ENCODE measurements at places on chromosomes 4 and X. TPM values are rescaled to one million over a fixed set of nuclear protein-coding genes. Genes with fewer than 3 reads are reported as not detected.

DNA sequence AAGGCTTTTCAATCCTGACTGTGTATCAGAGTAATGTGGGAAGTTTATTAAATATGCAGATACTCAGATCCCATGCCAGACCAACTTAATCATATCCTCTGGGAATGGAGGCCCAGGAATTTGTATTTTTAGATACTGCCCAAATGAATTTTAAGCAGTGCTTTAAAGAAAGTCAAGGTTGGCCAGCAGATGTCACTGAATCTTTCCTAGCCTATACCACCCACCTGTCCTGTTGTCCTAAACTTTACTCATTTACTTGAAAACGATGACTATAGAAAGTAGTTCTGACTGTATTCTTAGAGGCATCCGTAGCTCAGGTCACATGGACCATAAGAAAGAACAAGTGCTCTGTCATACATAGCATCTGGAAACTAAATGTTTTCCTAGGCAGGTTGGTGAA is 79.9 kb downstream of the AMOT start:
- DNase-seq = no peak

The PRKG2 gene
- total RNA-seq = 4.7 TPM

DNA sequence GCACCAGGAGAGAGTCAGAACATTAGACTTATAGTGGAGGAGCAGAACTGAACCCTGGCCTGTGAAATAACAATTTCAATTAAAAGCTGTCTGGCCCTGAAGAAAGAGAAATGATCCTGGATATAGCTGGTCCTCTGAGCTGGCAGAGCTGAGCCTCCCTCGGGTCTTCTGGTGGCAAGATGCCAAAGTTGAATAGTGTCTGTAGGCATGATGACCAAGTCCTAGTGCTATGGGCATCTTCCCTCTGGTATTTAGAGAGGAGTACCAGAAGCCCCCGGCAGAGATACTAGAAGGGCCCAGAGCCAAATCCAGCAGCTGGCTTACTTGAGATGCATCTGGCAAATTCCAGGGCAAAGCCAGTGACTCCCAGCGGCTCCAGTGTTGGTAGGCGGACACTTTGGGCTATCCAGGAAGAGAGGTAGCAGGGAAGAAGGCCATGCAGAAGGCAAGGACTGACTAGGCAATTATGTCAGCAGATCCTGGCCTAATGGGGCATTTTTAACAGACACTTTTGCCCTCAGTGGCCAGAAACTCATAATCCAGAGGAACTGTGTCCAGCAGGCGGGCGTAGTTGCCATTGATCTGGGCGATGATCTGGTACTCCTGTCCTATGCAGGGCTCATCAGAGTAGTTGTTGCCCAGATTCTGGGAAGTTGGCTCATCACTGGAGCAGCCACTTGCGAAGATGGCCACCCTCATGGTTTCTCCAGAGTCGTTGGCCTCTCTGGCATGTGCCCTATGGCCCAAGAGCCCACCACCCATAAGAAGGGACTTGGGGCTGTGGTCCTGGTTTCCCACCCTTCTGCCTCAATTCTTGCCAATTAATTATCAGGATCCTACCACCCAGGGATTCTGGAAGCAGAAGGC is 17.9 kb downstream of the VSIG4 start:
- no peak for DNase-seq

GRCh38 chr4:37993806-37994205 is 33.6 kb downstream of the PTTG2 start:
- DNase-seq = no peak

- no peak for DNase-seq
These were observed 36.9 kb downstream of the PGRMC1 start for GRCh38 chrX:119272882-119273419.

DNA sequence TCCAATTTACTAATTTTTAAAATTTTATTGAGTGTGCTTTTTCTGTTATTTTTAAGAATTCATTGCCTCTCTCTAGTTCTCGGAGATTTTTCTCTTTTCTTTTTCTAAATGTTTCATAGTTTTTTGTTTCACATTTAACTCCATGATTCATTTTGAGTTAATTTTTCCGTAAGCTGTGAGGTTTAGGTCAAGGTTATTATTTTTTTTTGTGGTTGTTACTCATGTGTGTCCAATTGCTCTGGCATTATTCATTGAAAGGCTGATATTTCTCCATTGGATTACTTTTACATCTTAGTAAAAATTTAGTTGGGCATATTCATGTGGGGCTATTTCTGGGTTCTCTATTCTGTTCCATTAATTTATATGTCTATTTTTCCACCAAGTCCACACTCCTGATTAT is 220.8 kb downstream of the MID1IP1 start:
- DNase-seq = no peak

DNA sequence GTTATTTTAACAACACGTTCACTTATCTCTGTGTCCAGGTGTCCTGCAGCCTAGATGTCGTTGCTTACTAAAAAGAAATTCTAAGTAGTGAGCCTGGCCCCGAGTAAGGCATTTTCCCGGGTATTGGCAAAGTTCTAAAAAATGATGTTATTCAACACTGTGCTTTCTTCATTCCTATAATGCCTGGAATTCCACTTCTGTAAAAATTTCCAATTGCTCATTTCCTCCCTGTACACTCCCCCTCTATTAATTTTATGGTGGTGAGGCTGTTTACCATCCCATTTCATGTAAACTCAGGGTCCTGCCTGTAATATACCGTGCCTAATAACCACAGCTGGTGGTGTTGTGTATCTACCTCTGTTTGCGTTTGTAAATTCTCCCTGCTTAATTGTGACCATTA is 14.2 kb downstream of the BST1 start:
- no peak for DNase-seq

DNA sequence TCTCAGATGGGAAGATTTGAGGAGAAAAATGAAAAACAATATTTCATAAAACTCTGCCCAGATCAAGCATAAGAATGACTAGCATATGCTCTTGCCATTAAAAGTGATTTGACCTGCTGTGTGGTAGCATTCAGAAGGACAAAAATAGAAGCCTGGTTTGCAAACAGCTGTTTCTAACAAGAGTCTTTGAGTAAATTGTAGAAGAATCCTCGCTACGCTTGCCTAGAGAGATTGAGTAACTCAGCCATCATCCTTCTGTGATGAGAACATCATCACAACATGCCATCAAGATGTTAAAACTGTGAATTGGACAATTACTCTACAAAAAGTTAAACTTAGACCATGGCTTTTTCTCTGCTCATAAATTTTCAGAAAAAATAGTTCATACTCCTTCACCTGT is 168.9 kb upstream of the PUDP start:
- DNase-seq = no peak

GRCh38 chr4:168257768-168258167 is 60.8 kb downstream of the DDX60 start:
- DNase-seq = no peak

GRCh38 chr4:143184503-143185252 is at the start of gene USP38:
USP38 (plus strand) TSS chr4:143184917; CDS start chr4:143185451, 534 bp downstream.
- DNase-seq = peak; percentile 95

The L1CAM gene
- 3.8 TPM for total RNA-seq

DNA sequence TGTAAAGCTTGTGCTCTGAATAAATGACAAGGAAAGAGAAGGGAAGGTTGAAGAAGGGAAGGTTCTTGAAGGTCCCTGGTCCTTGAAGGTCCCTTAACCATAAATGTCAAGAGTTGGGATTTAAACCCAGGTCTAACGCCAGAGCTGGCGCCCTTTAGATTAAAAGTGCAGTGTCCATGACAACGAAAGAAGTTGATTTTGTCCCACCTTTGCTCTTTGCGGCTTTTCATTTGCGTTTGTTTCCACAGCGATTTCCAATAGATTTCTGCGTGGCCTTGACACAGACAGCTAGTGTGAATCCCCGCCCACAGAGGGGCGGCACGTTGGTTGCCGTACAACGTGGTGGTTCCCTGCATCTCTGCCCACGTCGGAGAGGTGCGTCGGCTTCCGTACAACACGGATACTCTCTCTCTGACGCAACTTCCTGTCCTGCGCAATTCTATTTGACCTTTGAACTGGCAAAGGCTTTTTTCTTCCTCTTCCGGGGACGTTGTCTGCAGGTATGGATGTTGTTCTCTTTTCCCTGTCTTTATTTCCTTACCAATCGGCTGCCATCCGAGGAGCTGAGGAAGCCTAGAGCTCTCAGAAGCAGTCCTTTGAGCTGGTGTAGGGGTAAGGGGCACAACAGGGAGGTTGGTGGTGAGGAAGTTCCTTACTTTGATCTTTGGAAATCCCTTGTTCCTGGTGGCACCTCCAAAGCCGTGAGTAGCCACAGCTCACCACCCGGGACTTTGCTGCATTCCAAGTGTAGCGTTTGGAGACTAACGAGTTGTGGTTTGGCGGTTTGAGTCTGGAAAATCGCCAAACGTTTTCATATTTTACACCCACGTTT is at the start of gene RPL34:
Gene RPL34 (plus strand): TSS at position 476 of the 832 bp plus-strand sequence. CDS start 1,384 bp downstream, outside the sequence.
- DNase-seq = peak; percentile 98

The BMP3 gene
- total RNA-seq = 108 TPM

DNA sequence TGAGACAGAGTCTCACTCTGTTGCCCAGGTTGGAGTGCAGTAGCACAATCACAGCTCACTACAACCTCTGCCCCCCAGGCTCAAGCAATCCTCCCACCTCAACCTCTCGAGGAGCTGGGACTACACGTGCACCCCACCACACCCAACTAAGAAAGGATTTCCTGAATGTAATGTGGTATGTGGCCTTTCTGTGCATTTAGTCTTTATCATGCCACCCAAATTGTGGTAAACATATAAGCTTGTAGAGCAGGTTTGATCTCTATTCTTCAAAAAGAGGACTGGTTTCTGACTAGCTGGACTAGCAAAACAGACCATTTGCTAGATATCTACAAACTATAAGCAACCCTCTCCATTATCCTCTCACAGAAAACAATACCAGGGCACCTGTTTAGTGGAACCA is 33.6 kb downstream of the ELOVL6 start:
- no peak for DNase-seq

- DNase-seq = no peak
These were observed 339.8 kb downstream of the BCOR start for GRCh38 chrX:39757971-39758370.

The KCND1 gene
- 3.4 TPM for total RNA-seq

The GPR119 gene
- not detected for total RNA-seq

GRCh38 chr4:2685541-2685940 is 70.6 kb downstream of the TNIP2 start:
- DNase-seq = no peak

DNA sequence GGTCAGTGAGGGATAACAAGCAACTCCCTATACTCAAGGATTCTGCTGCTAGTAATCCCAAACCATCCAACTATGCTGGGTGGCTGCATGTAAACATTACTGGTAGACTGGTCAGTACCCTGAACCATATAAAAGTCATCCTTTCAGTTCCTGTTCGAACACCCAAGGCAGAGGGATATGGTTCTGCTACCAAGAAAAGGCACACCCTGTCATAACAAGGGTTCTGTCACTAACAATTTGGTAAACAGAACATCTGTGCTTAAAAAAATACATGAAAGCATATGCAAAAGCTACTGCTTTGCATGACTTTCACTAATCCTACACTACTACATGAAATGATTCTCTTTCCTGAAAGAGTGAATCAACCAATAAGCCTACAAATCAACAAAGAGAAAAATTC is 76.8 kb upstream of the MCF2 start:
- no peak for DNase-seq

DNA sequence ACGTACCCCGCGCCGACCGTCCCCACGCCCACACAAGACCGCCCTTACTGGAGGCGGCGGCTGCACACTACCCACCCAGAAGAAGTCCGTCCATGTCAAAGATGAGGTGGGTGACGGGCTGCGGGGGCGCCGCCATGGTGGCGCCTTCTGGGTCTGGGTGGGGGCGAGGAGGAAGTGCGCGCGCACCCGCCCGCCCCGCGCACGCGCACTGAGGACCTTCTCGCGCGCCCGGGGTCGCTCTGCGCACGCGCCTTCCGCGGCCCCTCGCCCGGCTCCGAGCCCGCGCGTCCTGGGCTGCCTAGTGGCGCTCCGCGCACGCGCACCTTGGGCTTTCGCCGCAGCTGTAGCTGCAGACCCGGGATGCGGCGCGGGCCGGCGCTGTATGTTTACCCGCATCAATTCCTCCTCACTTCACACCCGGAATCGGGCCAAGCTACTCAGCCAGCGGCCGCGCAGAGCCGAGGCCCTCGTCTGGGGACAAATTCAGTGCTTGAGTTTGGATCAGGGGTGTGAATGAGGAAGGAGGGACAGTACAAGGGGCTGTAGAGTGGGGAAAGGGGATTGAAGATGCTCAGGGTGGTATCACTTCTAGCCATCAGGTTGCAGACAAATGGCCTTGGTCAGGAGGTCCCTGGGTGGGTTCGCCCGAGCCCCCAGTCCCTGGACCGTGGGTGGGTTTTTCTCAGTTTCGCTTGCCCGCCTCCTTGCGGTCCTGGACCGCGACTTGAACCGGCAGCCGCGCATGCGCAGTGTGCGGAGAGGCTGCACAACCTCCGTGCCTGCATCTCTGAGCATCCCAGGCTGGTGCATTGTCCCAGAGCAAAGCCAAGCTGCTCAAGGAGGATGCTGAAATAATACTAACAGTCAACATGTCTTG is at the start of gene PUDP:
Gene PUDP (minus strand): TSS at position 176 of the 877 bp plus-strand sequence. CDS start 40 bp downstream, at position 136.
- DNase-seq = peak; percentile 89

DNA sequence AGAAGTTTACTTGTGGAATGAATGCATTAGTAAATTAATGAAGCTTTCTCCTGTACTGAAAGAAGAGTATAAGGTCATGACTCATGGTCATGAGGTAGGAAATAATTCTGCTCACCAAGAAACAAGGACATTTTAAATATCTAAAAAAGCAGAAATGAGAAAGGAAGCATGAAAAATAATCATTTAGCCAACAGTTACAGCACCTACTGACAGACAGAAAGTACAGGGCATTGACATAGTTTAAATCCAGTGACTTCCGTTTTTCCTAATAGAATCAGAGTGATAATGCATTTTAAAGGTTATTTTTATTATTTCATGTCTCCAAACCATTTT is 30.5 kb upstream of the ACSL1 start:
- no peak for DNase-seq

DNA sequence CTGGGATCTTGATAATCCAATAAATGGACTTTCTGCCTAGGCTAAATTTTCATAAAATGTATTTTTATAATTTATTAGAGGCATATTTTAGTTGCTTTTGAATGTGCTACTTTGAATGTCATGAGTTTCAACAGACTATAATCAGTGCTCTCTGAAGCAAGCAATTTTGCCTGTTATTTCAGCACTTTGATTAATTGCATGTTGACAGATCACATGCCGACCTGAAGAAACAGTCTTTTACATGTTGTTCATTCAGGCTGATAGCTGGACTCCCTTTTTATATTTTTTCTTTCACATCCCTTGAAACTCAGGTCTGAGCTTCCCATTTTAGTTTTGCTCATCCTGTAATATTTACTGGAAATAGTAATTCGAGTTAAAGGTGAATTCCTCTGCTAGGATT is 341.0 kb downstream of the NAP1L3 start:
- DNase-seq = no peak

- no peak for DNase-seq
These were observed 79.5 kb downstream of the CLNK start for GRCh38 chr4:10605031-10605430.

DNA sequence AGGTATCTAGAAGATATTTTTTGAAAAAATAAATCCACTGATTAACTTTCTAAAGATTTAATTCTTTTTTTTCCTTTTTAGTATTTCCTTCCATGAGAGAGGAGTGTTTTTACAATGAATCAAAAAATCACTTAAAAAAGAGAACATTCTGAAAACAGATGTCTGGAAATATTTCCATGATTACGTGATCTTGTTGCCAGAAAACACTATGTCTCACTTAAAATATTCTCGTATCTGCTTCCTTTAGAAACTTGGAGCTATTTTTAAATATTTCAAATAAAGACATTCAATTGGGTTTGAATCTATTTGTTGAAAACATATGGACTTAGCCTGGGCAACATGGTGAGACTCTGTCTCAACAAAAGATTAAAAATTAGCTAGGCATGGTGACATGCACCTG is 232.8 kb upstream of the RASGEF1B start:
- DNase-seq = no peak
